Kidney glomerular epithelial cell (primary cell): ENCODE measurements at places on chromosomes 1 and 21.
A peak's percentile ranks its signal among the peaks of the same experiment; 100 is the strongest.

DNA sequence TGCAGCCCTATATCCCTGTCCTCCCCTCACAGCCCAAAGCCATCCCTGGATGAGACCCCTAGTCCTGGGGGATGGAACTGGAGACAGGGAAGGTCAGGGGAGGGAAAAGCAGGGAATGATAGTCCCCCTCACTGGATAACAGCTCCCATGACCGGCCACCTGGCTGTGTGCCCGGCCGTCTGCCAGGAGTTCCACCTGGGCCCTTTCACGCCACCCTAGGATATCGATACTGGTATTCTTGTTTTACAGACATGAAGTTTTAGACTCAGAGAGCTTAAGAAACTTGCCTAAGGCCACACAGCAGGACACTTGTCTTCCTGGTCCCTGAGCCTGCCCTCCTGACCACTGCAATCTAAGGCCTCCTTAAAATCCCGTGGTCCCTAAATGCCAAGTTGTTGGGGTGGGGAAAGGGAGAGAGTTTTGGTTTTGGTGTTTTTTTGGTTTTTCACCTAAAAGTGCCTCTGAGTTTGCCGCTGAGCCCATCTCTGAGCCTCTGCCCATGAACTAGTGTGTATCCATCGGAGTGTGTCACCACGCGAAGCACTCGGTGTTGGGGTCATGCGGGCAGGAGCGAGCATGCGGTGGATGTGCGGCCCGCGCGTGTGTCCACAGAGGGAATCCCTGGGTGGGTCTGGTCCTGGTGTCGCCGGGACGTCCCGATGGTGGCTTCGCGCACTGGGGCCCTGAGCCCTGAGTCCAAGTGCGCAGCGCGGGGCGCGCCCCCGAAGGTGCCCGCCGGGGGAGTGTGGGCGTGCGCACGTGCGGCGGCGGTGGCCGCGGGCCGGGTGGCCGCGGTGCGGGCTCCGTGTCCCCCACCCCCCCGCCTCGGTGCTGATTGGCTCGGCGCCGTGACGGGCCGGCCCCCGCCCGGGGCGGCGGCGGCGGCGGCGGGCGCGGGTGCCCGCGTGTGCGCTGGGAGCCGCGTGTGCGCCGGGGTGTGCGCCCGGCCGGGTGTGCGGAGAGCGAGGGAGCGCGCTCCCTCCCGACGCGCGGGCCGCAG, at the start of gene EPHA8:
TSS of gene EPHA8 (plus strand) at position 906 of the 1,000 bp plus-strand sequence. CDS start 147 bp downstream, outside the sequence.
- no peak for DNase-seq

DNA sequence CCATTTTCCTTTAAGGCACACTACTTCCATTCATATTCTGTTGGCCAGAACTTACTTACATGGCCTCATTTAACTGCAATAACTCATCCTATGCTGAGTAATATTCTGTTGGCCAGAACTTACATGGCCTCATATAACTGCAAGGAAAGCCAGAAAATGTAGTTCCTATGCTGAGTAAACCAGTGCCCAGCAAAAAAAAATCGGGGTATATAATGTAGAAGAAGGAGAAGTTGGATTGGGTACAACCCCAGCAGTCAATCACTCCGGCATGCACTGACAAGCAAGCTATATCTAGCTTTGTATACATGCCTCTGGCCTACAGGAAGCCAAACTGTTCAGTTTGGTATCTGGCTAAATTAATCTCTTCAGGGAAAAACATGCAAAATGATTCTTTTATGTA, 39.4 kb upstream of the PPIH start:
- DNase-seq, result no peak

- DNase-seq, result no peak
Observed at GRCh38 chr21:45768011-45768739, 124.7 kb downstream of the PCBP3 start.

DNA sequence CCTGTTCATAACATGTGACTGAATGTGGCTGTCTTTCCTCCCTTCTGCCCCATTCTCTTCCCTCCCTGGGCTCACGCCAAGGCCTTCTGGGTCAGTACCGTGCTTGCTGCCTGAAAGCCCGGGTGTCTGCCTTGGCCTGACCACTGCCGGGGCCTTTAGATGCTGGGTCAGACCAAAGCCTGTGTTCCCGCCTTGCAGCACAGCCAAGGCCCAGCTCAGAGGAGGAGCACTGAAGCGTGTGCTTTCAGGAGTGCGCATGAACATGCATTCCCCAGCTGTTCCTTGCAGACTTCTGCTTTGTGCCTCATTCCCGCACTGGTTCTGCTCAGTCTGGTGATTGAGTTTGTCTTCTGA, 27.0 kb upstream of the SARS1 start:
- no peak for DNase-seq

DNA sequence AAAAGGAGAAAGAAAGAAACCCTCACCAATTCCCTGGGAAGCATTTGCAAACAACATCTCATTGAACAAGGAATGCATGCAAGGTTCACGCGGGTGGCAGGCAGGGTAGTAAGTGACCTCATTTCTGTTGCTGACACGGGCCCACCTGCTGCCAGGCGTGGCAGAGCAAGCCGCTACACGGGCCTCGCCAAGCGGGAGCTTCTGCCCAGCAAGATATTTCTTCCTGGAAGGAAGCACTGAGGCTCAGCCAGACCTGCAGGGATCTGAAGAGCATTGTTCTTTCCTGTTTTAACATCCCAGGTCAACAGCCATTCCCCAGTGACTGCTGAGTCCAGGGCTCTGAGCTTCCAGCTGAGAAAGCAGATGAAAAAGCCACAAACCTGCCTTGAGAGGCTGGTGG, 91.9 kb upstream of the IGSF21 start:
- DNase-seq, result no peak

- DNase-seq, result peak; percentile 11
Observed at GRCh38 chr1:201149400-201149799, 4.9 kb downstream of the TMEM9 start.

- no peak for DNase-seq
Observed at GRCh38 chr21:34992736-34993398, 56.2 kb downstream of the RUNX1 start.

DNA sequence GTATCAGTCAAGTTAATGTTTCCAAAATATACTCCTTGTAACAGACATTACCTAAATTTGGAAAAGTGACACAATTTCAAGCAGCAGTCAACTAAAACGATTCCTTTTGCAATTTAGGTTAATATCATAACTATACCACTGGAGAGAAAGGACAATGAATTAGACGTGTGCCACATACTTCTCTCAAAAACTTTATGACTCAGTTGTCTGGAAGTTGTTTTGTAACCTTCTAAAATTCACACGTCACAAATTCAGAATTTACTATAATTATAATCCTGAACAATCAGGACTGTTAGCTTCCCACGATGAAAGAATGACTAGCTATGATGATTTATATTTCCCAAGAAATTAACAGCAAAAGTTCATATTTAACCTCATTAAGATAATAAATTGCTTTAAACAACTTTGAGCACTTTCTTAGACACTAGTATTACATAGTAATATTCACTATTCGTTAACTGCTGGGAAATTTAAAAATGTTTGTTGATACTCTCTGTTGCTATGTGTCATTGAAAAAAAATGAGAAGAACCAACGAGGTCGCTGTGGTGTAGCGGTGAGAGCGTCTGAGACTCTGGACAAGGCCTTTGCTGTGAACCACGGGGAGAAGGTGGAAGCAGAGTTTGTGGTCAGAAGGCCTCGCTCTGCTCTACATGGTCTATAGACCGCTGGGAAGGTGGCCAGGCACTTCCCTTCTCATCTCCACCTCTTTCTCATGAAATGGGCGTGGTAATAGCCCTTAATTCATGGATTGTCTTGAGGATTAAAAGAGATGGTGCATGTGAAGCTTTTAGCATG, 27.9 kb upstream of the BATF3 start:
- DNase-seq, result peak; percentile 30

DNA sequence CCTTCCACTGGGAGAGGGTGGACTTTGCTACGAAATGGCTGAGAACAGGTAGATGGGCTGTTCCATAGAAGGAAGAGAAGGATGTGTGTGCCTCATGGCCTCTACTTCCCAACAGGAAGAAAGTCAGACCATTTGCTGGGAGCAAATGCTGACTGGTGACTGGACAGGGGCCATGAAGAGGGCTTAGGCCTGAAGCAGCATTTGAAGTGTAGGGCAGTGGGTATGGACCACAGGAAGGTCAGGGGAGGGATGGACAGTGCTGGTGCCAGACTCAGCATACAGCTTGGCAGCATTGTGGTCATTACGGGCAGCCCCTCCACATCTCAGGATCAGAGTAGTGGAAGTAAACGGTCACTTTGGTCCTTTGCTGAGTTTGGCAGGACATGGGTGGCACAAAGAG, 275.7 kb downstream of the MATN1 start:
- no peak for DNase-seq

DNA sequence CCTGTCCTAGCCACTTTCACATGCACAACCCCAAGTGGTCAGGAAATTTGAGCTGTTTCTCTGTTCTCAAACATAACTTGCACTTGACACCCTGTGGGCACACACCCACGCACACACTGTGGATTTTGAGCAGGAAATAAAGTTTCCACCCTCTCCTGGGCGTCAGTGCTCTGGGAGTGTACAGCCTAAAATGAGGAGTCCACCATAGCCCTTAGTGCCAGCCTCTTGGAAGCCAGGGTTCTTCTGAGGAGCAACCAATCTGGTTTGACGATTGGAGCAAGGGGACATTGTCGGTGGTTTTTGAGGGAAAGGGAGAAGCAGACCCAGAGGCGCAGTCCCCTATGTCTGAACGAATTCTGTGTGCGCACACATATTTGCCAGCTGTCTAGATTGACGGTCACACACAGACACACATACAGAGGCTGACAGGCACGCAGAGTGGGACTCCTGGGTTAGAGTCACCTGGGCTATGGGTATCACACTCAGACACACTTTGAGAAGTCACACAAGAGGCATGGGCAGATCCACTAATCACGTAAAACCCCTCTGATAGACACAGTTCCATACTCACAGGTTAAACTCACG, 2.7 kb downstream of the DMBX1 start:
- DNase-seq, result no peak

GRCh38 chr1:4709641-4710040, 55.2 kb downstream of the AJAP1 start:
- DNase-seq, result no peak

- DNase-seq, result peak; percentile 18
Observed at GRCh38 chr21:46661211-46661625, 25.7 kb downstream of the PRMT2 start.

- no peak for DNase-seq
Observed at GRCh38 chr1:87236585-87236984, 92.1 kb upstream of the LMO4 start.

DNA sequence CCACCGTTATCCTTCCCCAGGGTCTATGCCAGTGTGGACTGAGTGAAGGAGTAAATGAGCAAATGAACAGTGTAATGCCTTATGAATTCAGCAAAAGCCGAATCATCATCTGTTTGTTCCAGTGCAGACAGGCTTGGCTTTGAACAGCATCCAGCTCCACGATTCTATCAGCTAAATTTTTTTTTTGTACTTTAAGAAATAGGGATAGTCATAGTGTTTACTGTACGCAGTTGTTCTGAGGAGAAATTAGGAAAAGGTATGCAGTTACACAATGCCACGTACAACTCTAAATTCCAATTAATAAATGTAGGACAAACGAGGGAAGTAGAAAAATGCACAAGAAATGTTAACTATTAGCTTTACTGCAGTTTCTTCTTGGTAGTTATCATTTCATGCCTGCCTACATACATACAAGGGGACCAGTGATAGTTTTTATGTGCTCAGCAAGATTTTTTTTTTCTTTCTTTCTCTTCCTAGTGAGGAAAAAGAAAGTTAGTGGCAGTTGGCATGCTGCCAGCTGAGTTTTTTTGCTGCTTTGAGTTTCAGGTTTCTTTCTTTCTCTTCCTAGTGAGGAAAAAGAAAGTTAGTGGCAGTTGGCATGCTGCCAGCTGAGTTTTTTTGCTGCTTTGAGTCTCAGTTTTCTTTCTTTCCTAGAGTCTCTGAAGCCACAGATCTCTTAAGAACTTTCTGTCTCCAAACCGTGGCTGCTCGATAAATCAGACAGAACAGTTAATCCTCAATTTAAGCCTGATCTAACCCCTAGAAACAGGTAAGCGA, at the start of gene IFI44L:
TSS of gene IFI44L (plus strand) at position 646 of the 777 bp plus-strand sequence. CDS start 7,468 bp downstream, outside the sequence.
- DNase-seq, result peak; percentile 30

DNA sequence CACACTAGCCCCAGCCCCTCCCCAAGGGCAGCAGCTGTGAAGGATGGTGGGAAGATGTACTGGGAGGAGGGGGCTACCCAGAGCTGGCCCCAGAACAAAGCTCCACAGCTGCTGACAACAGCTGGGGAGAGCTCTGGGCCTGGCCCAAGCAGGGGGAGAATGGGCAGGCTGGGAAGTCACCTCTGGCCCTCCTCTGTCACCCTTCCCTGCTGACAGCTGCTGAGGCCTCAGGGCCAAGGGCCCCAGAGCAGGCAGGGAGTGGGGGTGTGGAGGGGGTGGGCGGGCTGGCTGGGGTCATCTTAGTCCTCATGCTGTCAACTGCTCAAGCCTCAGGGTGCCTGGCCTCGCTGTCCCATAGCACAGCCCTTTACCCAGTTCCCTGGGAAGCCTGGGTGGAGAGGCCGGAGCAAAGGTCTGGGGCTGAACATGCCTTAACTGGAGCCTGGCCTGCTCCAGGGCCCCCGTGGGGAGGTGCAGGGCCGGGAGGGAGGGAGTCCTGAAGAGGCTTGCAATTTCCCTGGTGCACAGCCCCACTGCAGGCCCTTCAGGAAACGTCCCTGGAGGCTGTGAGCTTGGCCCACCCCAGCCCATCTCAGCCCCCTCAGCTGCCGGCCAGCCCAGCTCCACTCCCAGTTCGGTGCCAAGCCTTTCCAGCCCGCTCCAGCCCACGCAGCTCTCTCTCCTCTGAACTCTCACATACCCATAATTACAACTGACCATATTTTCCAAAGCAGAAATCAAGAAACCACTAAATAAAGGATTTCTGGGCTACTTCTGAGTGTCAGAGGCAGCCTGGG, 25.7 kb downstream of the HSPG2 start:
- no peak for DNase-seq

DNA sequence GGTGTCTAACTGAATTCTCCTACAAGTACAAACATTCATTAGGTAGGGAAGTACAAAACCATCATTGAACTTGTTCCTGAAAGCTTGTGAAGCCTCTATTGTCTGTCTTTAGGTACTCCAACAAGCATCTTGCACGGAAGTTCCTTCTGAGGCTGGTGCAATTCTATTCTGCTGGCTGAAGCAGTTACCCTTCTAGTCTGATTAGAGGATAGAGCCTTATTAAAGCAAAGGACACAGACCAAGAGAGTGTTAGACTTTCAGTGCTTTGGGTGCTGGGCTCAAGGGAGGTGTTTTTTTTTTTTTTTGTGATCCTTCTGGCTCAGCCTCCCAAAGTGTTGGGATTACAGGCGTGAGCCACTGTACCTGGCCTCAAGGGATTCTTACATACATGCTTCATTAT, 43.8 kb downstream of the HHAT start:
- no peak for DNase-seq

DNA sequence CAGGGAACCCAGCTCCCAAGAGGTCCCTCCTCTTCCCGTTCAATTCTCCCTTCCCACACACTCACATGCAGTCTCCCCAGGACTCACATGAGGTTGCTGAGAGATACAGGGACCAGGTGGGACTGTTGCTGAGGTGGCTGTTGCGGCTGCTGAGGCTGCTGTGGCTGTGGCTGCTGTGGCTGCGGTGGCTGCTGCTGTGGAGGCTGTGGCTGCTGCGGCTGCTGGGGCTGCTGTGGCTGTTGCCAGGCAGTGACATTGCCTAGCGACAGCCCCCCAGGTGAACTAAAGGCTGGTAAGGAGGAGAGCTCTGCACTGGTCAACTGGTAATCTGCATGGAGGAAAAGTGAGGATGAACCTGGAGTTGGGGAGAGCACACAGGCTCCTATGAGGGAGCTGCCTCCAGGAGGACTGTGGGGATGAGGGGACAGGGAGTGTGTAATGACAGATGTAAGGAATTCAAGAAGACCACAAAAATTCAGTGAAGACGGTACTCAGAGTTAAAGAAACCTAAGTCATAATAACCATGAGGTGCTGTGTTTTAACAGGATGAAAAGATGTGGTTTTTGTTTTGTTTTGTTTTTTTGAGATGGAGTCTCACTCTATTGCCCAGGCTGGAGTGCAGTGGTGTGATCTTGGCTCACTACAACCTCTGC, 31.8 kb downstream of the MEF2D start:
- DNase-seq, result no peak

- no peak for DNase-seq
Observed at GRCh38 chr1:1796466-1796865, 18.2 kb upstream of the NADK start.
